ENCODE measurements at places on chromosomes 6 and 20.

GRCh38 chr20:53636540-53637097 is 43.0 kb upstream of the ZNF217 start:
- no peak for DNase-seq

- DNase-seq, result no peak
Measured at GRCh38 chr6:104095661-104096416, 763.9 kb downstream of the HACE1 start.

DNA sequence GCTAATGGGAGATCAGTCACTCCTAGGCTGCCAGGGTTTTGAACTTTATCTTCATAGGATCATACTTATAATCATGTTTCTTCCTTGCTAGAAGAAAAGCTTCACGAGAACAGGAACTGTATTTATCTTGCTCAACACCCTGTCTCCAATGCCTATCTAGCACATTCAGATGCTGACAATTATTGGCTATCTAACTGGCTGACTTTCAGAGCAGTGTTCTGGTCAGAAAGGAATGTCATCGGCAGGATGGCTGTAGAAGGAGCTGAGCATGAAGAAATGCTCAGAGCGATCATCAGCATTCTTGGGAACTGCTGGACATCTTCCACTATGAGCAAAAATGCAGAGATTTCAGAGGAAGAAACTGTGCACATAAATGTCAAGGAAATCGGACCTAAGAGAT is 628.0 kb upstream of the NRSN1 start:
- no peak for DNase-seq

DNA sequence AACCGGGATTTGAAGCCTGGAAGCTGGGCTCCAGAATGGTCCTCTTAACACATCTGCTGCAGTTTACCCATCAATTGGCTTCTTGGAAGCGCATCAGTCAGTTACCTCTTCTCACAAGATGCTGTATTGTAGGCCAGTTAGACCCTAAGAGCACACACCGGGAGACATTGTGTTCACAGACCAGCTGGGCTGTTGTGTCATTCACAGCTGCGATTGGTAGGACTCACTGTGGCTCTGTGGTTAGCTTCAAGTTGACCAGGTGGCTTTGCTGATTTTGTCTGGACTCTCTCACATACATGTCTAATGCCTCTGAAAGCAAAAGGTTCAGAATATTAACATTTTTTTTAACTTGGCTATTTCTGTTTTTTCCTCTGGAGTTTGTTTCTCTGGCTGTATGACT is 64.8 kb downstream of the SNX9 start:
- no peak for DNase-seq

DNA sequence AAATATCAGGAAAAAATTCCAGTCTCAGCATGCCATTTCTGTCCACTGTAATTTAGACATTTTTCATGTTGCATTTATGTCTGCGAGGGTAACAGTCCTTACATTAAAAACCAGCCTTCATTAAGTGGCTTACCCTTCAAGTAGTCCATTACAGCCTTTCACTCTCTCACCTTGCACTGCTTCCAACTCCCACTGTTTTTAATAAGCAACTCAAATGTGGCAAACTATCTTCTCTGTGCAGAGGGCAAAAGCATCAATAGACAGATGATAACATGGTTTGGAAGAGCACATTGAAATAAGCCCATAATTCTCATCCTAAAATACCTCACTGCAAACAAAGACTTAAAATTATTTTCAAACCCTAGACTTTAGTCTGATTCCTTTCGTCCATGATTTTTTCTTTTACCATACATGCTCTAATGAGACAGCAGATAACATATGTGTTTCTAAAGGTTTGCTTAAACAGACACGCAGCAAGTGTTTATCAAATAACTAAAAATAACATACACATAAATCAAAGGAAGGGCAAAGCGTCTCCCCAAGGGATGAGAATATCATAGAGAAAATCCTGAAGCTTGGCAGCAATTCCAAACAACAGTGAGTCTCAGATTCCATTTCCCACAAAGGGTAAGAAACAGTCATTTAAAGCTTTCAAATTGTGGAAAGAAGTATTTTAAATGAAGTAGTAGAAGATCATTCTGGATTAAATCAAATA is 130.4 kb downstream of the PTPRK start:
- no peak for DNase-seq

- DNase-seq, result no peak
Measured at GRCh38 chr6:158780988-158781691, 38.0 kb downstream of the EZR start.

- DNase-seq, result no peak
Measured at GRCh38 chr20:19056909-19057308, 155.5 kb upstream of the SLC24A3 start.

- DNase-seq, result no peak
Measured at GRCh38 chr6:168678588-168678987, 237.6 kb downstream of the SMOC2 start.

DNA sequence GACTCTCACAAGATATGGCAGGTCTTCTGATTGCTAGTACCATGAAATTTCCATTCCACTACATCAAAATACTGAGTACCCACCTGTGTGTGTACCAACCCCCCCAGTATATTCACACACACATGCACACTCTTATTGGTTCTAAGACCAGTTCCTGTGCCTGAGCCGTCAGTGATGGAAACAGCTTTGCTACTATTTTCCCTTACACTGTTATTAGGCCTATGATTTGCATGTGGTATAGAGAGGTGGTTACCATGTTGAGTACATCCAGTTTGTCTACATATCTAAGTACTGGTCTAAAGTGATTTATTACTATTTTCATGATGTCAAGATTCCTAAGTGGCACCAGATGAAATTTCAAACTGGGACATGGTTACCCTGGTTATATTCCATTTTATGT is 459.9 kb downstream of the BCKDHB start:
- DNase-seq, result no peak

DNA sequence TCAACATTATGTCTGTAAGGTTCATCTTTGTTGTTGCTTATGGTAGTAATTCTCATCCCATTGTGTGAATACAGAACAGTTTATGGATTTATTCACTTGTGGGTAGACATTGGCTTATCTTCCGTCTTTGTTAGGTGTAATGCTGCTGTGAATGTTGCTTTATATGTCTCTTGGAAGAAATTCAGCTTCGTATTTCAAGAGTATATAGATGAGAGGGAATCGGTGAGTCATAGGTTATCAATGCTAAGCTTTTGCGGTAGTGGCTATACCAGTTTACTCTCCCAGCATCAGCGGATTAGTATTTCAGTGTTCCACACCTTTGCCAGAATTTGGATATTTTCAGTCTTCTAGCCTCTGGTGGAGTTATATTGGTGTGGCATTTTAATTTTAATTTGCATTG is 77.8 kb downstream of the ZFAND3 start:
- DNase-seq, result no peak

DNA sequence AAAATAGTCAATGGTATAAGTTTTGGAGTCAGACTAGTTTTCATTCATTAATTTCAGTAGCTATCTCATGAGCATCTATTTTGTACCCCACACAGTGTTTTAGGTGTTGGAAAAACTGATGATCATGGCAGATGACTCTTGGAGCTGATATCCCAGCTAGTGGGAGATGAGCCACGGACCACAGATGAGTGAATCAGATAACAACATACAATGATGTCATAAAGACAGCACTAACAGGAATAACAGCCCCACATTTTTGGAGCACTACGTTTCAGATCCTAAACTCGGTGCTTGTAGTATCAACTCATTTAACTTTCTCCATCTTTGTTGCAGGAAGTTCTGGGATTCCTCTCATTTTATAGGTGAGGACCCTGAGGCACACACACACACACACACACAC is 67.8 kb upstream of the EDN3 start:
- DNase-seq, result no peak

- no peak for DNase-seq
Measured at GRCh38 chr6:35258858-35259193, 709 bp upstream of the ZNF76 start.

DNA sequence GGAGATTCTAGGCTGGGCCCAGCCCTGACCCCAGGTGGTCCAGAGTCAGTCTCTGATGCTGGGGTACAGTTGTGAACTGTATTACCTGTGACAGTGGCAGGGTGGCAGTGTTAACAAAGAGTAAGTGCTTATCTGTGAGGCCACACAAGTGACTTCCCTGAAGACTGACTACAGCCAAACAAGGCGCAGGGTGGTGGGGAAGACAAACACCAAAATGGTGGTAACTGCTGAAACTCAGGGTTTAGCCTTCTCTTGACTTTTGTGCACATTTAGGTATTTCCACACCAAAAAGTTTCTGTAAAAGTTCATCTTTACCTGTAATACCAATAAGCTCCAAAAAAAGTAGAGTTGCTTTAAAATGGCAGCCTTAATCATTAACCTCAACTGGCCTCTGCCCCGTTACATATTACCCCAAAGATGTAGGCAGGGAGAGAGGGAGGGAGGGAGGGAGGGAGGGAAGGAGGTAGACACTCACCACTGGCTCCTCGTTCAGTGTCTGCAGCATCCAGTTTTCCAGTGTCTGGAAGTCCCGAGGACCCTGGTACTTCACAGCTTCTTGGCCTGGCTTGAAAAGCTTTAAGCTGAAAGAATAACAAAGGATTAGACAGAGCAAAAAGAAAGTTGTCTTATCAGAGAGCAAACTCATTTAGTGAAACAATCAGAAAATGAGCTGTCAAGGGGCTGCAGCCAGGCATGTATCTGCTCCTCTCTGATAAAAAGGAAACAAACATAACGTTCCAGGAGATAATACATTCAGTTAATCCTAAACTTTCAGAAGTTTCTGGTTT is 11.3 kb downstream of the TXNDC5 start:
- no peak for DNase-seq

GRCh38 chr6:170086639-170087420 is 204.0 kb downstream of the DLL1 start:
- DNase-seq, result no peak

DNA sequence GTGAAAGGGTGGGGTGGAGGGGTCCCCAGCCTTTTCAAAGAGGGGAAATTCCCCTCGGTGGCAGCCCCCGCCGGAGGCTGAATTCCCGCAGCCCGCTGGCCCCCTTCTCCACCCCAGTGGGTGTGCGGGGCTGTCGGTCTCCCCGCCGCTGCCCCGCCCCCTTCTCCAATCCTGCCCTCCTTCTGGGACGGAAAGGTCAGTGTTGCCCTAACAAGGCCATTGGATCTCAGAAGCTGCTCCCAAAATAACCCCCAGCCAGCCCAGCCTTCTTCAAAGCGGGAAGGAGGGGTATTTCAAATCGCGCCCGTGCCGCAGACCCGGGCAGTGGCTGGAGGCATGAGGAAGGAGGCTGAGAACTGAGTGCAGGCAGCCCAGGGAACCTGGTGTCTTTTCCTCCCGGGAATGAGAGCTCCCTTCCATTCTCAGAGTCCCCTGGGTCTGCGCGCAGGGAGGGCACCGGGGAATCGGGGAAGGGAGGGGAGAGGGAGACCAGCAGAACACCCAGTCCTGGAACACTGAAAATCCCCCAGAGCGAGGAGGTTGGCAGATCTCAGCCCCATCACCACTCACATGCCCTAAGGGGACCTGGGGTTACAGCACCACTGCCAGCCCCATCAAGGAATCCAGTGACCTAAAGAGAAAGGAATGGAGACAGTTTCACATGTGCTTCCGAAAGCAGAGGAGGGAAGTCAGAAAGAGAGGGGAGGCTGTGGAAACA is at the start of gene JPH2:
TSS of gene JPH2 (minus strand) at position 135 of the 718 bp plus-strand sequence. CDS start 483 bp downstream, outside the sequence.
- no peak for DNase-seq

DNA sequence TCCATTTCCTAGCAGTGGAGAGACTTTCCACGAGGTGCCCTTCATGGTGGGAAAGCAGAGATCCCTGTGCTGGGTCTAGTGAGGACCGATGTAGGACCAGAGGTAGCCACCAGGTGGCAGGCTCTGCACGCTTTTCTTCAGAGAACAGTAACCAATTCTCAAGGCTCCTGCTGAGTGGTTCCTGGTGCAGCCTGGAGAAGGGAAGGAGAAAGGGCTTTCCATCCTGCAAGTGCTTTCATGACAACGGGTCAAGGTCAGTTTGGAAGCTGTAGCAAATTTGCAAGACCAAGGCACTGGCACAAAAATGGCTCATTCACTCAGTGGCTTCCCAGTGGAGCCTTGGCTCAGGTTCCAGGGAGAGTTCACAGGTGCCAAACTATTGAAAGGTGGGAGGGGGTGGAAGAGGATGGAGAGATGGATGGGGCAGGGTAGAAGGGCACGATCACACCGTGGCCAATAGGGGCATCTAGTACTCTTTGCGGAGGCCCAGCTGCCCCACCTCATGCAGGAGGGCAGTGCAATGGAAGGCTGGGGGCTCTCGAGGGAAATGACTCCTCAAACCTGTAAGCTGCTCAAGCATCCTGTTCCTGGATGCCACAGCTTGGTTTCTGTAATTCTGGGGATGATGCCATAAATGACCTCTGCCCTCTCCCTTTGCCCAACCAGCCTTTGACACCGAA is 25.5 kb upstream of the KCNK16 start:
- no peak for DNase-seq

DNA sequence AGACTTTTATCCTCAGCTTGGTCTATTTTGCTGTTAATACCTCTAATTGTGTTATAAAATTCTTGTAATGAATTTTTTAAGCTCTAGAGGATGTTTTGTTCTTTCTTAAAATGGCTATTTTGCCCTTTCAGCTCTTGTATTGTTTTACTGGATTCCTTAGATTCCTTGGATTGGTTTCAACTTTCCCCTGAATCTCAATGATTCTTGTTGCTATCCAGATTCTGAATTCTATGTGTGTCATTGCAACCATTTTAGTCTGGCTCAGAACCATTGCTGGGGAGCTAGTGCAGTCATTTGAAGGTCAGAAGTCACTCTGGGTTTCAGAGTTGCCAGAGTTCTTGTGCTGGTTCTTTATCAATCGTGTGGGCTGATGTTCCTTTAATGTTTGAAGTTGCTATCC is 37.1 kb downstream of the OTOR start:
- no peak for DNase-seq

- DNase-seq, result no peak
Measured at GRCh38 chr6:89452281-89452680, 19.3 kb downstream of the ANKRD6 start.

- DNase-seq, result no peak
Measured at GRCh38 chr6:146915671-146916127, 288.5 kb upstream of the STXBP5 start.

- DNase-seq, result no peak
Measured at GRCh38 chr6:158437571-158437970, 122.3 kb upstream of the TMEM181 start.

DNA sequence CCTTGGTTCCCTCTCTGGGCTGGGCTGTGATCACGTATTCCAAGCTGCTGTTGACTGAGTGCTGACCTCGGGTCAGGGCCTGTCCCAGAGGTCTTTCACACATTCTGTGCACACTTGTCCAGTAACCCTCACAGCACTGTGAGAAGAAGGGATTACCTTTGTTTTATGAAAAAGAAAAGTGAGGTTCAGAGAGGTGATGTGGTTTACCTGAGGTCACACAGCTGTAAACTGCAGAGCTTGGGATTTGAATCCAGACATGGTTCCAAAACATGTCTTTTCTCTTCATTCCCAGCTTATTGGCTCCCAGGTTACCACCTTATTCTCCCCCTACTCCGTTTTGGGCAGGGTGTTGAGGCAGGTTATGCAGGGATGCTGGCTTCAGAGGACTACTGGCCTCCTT is 28.4 kb upstream of the CDH22 start:
- no peak for DNase-seq

- DNase-seq, result no peak
Measured at GRCh38 chr6:9896806-9897205, 518.1 kb downstream of the TFAP2A start.

DNA sequence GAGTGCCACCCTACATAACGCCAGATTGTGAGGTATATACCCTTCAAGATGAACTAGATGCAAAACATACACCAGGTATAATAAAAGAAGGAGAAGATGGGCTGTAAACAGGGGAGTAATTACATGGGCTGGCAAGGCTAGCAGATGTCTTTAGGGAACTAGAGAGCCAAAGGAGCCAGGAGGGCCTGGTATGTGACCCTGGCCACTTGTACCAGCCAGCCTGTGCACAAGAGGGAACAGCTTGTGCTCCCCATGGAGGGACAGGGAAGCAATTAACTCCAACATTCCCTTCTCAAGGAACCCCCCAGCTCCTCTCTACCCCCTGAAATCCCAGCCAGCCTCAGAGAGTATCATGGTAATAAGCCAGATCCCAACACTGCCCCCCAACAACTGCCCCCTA is 139.9 kb downstream of the HIVEP2 start:
- no peak for DNase-seq
